ENCODE measurements at places on chromosomes 13 and 19.

- no peak for DNase-seq
These were observed 50.0 kb downstream of the BRD4 start for GRCh38 chr19:15282311-15282705.

DNA sequence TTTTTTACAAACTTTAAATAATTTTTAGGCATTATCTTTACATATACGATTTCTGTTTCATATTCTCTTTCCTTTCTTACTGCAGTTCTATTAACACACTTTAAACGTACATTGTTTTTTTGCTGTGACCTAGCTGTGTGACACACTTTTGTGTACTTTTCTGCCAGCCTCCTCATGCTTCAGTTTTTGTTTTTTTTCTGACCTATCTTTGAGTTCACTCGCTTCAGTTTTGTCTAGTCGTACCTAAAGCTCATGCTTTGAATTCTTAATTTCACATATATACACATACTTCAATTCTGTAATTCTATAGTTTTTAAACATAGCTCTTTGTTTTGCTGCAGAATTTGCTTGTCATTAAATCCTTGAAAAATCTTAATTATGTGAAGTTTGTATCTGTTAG lies 150.4 kb downstream of the PDS5B start:
- no peak for DNase-seq

DNA sequence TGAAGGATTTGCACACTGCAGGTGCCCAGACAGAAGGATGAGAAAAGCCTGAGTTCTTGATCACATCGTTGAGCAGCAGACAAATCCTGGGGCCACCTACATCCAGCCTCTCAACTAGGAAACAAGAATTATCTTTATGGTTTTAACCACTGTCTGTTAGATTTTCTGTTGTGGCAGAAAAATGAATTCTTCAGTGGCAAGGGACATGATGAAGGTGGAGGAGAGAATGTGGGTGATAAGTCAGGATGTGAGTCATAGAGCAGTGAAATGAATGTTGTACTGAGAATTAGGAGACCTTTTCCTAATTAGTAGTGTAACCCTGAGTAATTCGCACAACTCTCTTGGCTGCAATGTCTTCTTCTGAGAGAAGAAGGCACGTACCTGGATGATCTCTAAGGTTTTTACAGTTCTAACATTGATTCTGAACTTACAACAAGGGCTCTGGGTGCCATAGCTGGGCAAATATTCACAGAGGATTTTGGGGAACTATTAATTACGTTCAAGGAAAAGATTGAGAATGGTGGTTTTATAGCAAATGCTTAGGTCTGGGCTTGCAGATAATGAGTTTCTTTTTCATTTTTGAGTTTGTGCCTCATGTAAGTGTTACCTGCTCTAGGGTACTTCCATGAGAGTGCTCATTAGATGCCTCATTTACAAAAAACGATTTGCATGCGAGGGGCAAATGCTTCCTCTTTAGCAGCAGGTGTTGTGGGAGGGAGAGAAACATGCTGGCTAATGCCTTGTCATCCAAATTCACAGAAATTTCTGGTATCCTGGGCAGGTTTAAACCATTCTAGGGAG lies 111.0 kb upstream of the KL start:
- no peak for DNase-seq

DNA sequence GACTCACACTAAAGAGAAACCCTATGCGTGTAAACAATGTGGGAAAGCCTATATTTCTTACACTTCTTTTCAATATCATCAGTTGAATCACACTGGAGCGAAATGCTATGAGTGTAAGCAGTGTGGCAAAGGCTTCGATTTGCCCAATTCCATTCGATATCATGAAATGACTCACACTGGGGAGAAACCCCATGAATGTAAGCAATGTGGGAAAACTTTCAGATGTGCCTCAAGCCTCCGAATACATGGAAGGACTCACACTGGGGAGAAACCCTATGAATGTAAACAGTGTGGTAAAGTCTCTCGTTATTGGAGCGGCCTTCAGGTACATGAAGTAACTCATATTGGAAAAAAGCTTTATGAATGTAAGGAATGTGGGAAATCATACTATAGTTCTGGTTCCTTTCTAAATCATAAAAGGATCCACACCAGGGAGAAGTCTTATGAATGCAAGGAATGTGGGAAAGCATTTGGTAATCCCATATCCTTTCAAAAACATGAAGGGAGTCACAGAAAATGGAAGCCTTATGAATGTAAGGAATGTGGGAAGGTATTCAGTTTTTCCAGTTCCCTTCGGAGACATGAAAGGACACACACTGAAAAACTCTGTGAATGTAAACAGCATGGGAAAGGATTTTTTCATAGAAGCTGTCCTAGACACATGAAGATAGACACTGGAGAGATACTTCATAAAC lies 28.1 kb downstream of the ZNF20 start:
- DNase-seq, result no peak

DNA sequence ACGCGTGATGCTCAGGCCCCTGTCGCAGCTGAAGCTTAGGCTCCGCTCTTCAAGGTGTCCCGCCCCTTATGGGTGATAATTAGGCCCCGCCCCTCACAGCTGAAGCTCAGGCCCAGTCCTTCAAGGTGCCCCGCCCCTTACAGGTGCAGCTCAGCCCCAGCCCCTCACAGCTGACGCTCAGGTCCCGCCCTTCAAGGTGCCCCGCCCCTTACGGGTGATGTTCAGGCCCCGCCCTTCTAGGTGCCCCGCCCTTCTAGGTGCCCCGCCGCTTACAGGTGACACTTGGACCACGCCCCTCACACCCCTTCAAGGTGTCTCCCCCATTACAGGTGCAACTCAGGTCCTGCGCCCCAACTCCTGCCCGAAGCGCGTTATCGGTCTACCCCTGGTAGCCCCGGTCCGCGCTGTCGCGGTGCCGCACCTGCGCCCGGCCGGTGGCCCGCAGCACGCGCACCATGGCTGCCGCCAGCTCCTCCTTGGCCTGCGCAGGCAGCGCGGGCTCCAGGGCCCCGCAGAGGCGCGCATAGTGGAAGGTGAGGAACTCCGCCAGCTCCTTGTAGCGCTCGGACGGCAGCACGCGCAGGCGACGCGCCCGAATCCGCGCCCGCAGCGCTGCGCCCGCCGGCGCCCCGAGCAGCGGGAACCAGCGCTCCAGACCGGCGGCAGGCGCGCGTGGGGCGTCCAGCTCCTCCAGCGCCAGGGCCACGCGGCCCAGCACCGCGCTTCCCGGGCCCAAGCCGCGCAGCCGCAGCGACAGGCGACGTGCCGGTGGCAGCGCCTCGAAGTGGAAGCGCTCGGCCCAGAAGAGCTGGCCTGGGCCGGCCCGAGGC lies 7.3 kb downstream of the RASAL3 start:
- no peak for DNase-seq

DNA sequence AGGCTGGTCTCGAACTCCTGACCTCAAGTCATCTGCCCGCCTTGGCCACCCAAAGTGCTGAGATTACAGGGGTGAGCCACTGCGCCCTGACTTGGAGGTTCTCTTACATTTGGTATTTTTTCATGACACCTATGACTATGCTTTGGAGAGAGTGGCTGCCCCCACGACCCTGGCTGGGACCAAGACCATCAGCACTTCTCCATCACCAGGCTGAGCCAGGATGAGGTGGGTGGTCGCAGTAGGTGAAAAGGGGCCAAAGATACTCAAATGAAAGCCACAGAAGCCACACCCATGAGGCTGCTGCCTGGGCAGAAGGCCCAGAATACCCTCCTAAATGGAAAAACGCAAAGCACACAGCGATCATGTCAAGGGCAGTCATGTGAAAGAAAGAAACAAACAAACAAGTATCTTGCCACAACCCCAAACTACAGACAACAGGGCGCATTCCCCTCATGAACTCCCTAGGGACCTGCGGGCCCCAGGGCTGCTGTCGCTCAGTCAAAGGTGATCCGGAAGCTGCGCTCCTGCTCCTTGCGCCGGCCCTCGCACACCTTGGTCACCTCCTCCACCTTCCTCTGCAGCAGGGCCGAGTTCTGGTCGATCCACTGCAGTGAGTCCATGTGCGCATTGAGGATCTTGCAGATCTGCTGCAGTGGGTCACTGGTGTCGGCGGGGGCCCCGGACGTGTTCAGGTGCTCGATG lies 11.2 kb upstream of the IL4I1 start:
- DNase-seq, result no peak
